ENCODE measurements at places on chromosomes 11 and 22. TPM values are rescaled to one million over a fixed set of nuclear protein-coding genes. Genes with fewer than 3 reads are reported as not detected.

SCO2 gene
- 2.4 TPM for total RNA-seq

PIK3C2A gene
- total RNA-seq, result 68.5 TPM

FXYD6 gene
- not detected for total RNA-seq

GSTT2 gene
- total RNA-seq, result 0.79 TPM

ALDH3B2 gene
- 6.7 TPM for total RNA-seq

NNMT gene
- 3.1 TPM for total RNA-seq

TRIM66 gene
- 6.2 TPM for total RNA-seq

IFTAP gene
- 25.3 TPM for total RNA-seq

MIOX gene
- not detected for total RNA-seq

ESAM gene
- under 0.01 TPM for total RNA-seq

FGF4 gene
- total RNA-seq, result not detected

SLC22A12 gene
- not detected for total RNA-seq

VPREB1 gene
- not detected for total RNA-seq

Measured in placental epithelial cell (primary cell).